Uterus (tissue), 4 donors: ENCODE measurements at places on chromosomes 2 and 18.

DNA sequence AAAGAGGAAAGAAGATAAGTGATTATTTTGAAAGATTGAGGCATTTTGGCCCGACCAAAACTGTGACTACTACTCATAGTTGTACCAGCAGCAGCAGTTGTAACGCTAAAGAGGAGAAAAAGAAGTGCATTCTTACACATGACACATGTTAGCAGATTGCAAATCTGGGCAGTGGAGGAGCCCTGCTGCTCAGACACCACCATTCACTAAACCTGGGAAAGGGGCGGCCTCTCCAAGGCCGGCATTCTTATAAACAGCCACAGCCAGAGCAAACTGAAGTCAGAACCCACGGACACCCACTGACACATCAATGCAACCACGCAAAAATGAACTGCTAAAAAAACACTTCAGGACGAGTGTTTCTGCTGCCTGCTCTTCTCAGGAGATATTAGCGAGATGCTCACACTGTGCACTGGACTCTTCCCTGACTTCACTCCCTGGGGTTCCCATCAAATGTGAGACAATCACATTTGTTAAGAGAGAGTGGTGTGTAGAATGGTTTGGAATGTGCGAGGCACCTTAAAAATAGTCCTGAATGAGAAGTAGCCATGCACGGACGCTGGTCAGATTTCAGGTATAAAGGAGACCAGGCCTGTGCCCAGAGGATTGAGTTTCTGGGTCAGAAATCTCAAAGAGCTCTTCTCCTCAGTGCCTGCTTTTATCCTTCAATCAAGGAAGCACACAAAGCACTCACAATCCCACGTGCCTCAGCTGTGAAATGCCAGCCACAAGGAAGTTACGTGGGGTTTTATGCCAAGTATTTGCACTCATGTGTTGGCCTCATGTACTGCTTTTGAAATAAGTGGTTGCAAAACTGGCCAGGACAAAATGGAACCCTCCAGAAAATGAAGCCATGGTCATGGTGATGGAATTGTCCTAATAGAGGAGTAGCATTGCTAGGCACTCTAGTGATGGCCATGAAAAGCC lies 83.4 kb downstream of the MTCL1 start:
- no peak for DNase-seq

GRCh38 chr2:50401772-50402653 lies 629.9 kb downstream of the NRXN1 start:
- no peak for DNase-seq

GRCh38 chr2:12428786-12429185 lies 287.9 kb upstream of the TRIB2 start:
- no peak for DNase-seq

- DNase-seq = no peak
These were observed 76.8 kb downstream of the ABI2 start for GRCh38 chr2:203404996-203405395.

DNA sequence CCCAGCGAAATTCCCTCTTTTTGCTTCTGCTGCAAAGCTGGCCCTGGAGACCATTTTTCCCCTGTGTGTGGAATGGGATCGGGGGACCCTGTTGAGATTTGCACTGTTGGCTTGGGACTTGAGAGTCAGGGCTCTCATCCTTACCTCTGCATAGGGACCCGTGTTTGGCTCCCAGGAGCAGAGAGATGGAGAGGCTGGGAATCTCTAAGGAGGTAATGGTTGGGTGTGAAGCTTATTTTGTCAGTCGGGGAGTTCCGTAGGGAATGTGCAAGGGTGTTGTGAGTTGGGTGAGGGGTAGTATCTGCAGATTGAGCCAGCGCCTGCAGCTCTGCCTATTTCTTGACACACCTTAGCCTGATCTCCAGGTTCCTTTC lies 4.5 kb downstream of the GATA6 start:
- no peak for DNase-seq

GRCh38 chr18:35059280-35059927 lies 18.2 kb downstream of the MAPRE2 start:
- no peak for DNase-seq

DNA sequence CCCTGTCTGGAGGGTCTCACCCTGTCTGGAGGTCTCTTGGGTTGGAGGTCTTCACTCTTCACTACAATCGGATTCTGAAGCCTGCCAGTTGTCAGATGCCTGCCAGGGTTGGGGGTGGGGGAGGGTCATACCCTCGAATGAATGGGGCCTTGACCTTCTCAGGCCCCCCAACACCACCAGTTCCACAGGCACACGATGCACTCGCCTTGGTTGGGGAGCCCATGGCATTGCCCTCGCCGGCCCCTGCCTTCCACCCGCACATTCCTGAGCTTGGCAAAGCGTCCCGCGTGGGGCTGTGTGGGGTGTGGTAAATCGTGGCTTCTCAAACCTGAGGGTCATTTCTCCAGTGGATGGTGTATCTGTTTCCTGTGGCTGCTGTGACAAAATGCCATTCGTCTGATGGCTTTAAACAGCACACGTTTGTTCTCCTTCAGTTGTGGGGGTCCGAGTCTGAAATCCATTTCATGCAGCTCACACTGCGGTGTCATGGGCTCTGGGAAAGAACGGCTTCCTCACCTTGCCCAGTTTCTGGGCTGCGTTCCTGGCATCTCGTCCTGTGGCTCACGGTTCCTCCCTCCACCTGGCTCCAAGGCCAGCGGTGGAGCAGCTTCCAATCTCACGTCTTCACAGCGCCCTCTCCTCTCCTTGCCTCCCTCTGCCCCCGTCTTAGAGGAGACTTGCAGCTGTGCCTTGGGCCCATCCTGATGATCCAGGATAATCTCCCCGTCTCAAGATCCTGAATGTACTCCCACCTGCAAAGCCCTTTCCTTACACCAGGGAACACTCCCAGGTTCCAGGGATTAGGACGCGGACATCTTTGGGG lies 38.0 kb upstream of the HPCAL1 start:
- DNase-seq = peak; percentile 10

DNA sequence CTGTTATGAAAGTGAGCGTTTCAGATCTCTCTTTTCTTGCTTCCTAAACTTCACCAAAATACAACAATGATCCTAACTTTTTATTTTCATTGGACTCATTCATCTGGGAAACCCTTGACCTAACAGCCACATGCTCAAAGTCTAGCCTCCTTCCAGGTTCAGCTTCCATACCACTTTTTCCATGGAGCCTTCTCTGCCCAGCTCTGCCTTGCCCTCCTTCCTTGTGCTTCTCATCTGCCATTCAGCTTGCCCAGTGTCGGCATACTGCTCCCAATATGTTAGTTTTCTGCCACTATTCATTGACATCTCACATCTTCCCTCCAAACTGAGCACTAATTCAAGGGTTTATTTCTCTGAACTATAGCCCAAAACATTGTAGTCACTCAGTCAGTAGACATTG lies 214.7 kb downstream of the RAD51AP2 start:
- no peak for DNase-seq

DNA sequence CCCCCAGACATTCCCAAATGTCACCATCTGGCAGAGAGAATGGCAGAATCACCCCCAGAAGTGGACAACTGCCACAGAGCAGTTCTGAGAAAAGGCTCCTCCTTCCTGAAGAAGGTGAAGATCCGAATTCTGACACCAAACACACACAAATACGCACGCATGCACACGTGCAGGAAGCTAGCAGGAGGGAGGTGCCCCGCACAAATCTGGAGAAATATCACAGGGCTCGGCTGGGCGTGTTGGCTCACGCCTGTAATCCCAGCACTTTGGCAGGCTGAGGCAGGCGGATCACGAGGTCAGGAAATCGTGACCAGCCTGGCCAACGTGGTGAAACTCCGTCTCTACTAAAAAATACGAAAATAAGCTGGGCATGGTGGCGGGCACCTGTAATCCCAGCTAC lies 38.5 kb upstream of the ATG16L1 start:
- no peak for DNase-seq

- DNase-seq = no peak
These were observed 245.4 kb downstream of the RAD51AP2 start for GRCh38 chr2:17272652-17273525.

- no peak for DNase-seq
These were observed 167.3 kb downstream of the MAIP1 start for GRCh38 chr2:200122683-200123082.

DNA sequence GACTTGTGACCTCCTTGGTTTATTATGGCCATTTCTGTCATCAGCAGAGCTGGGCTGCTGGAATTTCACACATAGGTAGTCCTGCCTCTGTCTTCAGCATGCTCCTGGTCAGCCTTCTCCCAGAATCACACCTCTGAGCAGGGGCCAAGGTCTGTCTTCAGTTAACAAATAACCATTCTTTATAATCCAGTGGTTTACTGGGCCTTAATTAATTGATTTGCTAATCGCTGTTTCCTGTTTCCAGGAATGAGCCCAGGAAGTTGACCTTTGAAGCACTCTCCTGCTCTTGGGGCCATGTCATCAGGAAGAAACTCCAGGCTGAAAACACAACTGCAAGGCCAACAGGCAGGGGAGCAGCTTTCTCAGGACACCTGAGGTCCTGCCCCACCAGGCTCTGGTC lies 278.5 kb downstream of the SRBD1 start:
- DNase-seq = no peak

DNA sequence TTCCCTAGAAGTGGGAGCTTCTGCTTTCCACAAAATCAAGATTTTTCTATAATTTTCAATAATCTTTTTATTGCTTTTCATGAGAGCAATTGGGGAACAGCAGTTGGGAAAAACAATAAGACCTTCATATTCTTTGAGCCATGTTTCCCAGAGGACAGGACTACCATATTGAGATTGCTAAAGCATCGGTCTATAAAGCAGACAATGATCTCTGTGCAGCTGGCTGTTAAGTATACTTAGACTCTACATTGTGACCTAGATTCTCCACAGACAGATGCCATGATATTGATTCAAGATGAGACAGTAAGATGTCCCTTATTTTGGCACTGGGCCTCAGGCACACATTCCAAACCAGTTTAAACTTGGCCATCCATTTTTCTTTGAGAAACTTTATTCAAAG lies 1178.7 kb downstream of the SUCLG1 start:
- DNase-seq = no peak

DNA sequence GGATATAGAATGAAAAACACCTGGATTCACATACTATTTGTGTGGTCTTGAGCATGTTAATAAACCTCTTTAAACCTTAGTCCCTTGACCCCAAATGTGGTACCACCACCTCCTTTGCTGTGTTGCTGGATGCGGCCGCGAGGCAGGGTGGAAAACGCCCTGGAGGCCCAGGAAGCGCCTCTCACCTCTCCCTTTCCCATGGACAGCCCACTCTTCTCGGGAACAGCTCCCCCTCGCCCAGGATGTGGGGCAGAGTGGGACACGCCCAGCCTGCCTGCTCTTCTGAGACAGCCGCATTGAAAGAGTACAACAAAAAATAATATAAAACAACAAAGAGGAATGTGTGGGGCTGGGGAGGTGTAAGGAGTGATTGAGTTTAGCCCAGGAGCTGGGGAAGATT lies 549.0 kb upstream of the ID2 start:
- no peak for DNase-seq

- DNase-seq = no peak
These were observed 136.2 kb downstream of the BCL2 start for GRCh38 chr18:63183378-63183777.

GRCh38 chr2:224286923-224287322 lies 115.0 kb downstream of the FAM124B start:
- no peak for DNase-seq

GRCh38 chr2:235049069-235049468 lies 97.3 kb downstream of the SH3BP4 start:
- no peak for DNase-seq

- no peak for DNase-seq
These were observed 14.9 kb downstream of the RBMS1 start for GRCh38 chr2:160478660-160479059.

DNA sequence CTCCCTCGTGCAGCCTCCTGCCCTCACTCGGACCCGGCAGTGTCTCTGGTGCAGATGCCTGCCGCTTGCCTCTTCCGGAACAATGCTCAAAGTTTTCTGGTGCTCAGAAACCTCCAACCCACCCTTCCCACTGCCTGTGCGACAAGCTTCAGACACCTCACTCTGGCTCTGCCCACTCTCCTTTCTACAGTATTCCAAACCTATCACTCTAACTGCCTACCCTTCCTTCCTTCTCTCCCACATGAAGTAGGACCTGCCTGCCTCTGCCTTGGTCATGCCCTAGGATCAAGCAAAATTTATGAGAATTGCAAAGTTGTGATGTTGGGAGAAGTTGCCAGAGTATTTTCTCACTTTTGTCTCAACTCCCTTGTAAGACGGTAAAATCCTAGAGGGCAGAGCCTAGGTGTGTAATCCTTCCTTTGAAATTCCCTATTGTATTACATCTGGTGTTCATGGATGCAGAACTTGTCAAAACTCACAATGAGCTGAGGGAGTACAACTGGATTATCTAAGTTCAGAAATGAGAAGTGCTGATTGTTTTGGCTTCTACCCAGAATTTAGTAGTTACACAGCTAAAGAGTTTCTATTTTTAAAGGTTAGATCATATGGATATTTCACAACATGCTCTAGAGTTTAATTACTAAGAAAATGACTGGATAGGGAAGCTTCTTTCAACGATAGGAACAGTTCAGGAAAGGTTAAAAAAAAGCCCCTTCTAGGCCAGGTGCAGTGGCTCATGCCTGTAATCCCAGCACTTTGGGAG lies 7.2 kb downstream of the NPC1 start:
- DNase-seq = no peak

GRCh38 chr2:196987649-196988364 lies 61.3 kb upstream of the PGAP1 start:
- peak; percentile 57 for DNase-seq

- no peak for DNase-seq
These were observed 53.8 kb upstream of the SLC5A7 start for GRCh38 chr2:107932488-107932887.

GRCh38 chr2:127256381-127256780 lies 36.3 kb upstream of the CYP27C1 start:
- no peak for DNase-seq

DNA sequence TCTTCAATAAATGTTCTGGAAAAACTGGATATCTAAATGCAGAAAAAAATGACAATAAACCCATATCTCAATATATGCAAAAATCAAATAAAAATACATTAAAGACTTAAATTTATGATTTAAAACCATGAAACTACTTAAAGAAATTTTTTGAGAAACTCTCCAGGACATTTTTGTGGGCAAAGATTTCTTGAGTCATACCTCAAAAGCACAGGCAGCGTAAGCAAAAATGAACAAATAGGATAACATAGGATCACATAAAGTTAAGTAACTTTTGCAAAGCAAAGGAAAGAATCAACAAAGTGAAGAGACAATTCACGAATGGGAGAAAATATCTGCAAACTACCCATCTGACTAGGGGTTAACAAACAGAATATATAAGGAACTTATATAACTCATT lies 1545.5 kb downstream of the SUCLG1 start:
- DNase-seq = no peak

- DNase-seq = no peak
These were observed 11.8 kb downstream of the NDUFA10 start for GRCh38 chr2:240013343-240013742.

GRCh38 chr2:186209532-186209931 lies 276.5 kb upstream of the ZC3H15 start:
- no peak for DNase-seq

- DNase-seq = no peak
These were observed 427.5 kb upstream of the TRIB2 start for GRCh38 chr2:12289120-12289802.

DNA sequence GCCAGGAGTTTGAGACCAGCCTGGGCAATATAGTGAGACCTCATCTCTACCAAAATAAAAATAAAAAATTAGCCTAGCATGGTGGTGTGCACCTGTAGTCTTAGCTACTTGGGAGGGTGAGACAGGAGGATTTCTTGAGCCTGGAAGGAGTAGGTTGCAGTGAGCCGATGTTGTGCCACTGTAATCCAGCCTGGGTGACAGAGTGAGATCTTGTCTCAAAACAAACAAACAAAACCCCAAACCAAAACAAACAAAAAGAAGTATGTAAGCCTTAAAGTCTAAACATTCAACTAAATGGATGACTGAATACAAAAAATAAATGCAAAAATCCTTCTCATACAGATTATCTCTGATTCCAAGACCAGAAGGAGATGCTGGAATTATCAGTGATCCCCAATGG lies 58.6 kb downstream of the RAB31 start:
- DNase-seq = no peak
